Naive thymus-derived CD8-positive, alpha-beta T cell (primary cell): ENCODE measurements at places on chromosomes 1 and 21. TPM values are rescaled to one million over a fixed set of nuclear protein-coding genes. Genes with fewer than 3 reads are reported as not detected.

LCE3E gene
- total RNA-seq = not detected

MPL gene
- total RNA-seq = not detected

KRTAP20-1 gene
- not detected for total RNA-seq

OR2G6 gene
- total RNA-seq = not detected

KCNE2 gene
- not detected for total RNA-seq

FBXO42 gene
- 27.4 TPM for total RNA-seq

FCGR1A gene
- total RNA-seq = not detected

C1QB gene
- total RNA-seq = not detected

RNU1-2 gene
- 3,916 TPM for total RNA-seq

C1orf141 gene
- not detected for total RNA-seq

ITLN2 gene
- total RNA-seq = not detected

SPRR1A gene
- total RNA-seq = not detected

TMEM61 gene
- not detected for total RNA-seq

GPR157 gene
- total RNA-seq = 5.6 TPM
